NCI-H82 (cell line): ENCODE measurements at places on chromosomes 11 and 22.

- no peak for DNase-seq
These were observed 7.1 kb upstream of the SCGB2A1 start for GRCh38 chr11:62201376-62201775.

DNA sequence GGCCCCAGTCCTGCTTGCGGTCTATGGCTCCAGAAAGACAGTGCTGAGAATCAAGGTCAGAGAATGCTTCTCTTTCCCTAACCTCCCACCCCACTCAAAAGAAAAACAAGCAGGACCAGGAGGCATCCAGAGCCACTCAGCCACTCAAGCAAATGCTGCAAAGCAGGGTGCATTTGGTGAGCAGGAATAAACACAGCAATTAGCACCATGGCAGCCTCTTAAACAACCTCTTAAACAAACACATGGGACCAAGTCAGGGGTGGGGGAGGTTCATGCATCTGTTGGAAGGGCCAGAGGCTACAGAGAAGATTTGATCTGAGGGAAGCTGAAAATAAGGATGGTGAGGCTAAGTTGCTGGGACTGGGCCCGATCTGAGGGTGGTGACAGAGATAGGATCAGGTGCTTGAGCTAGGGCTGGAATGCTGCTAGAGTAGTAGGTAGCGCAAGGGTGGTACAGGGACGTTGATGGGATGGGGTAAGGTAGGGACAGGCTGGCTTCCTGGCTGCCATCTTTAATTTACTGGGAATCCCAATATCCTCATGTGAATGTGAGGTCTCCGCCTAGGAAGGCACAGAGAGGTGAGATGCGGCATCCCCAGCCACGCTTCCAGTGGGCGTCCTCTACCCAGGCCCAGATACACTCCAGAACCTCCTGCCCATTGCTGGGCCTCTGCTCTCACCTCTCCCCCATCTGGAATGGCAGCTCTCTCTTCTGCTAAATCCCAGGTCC, 26.6 kb upstream of the LMO1 start:
- peak; percentile 93 for DNase-seq

DNA sequence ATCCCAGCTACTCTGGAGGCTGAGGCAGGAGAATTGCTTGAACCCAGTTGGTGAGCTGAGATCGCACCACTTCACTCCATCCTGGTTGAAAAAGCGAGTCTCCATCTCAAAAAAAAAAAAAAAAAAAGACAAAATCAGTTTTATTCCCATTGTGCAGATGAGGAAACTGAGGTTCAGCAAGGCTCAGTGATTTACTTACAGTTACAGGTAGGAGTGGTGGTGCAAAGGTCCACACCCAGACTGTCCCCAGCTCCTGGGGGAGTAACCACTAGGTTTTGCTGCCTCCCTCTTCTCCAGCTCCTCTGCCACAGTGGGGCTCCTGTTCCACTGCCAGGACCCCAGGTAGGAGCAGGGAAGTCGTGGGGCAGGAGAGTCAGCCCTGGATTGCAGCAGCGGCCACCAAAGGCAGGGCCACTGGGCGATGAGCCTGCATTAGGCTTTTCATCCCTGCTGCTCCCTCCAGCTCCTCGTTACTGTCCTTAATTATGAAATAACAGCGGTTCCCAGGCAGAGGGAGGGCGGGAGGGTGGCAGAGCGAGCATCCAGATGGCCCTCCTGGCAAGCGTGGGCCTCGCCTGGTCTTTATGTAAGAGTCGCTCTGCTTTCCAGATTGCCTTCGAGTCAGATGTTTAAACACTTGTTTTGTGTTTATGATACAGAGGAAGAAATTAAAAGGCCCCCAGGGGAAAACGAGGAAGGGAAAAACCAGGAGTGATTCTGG, 15.5 kb upstream of the RASD2 start:
- peak; percentile 75 for DNase-seq

GRCh38 chr22:35864545-35865165, 147.0 kb downstream of the APOL5 start:
- DNase-seq, result peak; percentile 86

DNA sequence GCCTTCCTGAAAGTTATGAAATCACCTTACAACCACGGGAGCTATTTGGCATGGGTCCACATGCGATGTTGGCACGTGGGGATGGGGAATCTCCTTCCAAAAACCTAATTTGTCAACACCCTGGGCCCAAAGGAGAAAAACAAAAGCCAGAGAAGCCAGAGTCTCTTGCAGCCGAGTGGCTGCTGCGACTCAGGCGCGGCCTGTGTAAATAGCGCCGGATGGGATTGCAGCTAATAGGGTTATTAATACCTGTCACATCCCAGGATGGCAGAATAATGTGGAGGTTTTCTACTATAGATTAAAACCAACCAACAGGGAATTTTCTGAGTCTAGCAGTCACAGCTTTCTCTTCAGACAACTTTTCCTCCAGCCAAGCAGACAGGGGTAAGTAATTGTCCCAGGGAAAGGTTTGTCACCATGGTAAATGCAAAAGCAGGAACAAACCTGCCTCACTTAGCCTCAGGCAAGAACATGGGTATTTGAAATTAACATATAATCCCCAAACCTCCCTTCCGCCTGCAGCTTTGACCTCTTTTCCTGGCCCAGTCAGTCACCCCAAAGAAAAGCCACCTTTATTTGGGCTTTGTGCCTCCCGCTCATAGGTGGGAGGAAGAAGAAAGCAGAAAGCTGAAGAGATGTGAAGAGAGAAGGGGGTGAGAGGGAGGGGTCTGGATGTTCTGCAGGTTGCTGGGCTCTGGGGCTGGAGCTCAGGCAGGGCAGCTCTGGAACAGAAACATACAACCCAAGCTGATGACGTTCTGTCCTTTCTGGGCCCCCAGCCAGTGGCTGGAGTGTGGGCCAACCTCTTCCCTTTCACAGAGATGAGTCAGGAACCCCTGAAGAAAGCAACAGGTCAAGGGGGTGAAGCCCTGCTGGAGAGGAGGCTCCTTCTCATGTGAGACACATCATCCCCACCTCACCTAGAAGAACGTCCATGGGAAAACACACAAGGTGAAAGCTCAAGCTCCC, 376.5 kb downstream of the NXPE2 start:
- DNase-seq, result peak; percentile 72

GRCh38 chr11:111601979-111602864, at the start of gene SIK2:
Gene SIK2 (plus strand): TSS chr11:111602449. CDS start chr11:111602564, 115 bp downstream.
- DNase-seq, result peak; percentile 97

- no peak for DNase-seq
These were observed 26.7 kb upstream of the CD44 start for GRCh38 chr11:35112056-35112845.

GRCh38 chr22:32661296-32661695, 140.2 kb upstream of the TIMP3 start:
- no peak for DNase-seq

- DNase-seq, result no peak
These were observed 52.1 kb upstream of the RASD2 start for GRCh38 chr22:35488513-35488912.

- DNase-seq, result no peak
These were observed 173.3 kb downstream of the PGR start for GRCh38 chr11:100956351-100956750.
